Activated naive CD4-positive, alpha-beta T cell treated with anti-CD3 and anti-CD28 coated beads, Interleukin-2, amount 10 ng/mL, durations not matched to agents 7 days and 5 days (primary cell): ENCODE measurements at places on chromosomes 2 and 18.

GRCh38 chr2:124911560-124911959, 886.5 kb downstream of the CNTNAP5 start:
- DNase-seq, result no peak

- DNase-seq, result no peak
Observed at GRCh38 chr2:33365264-33365970, 111.0 kb upstream of the RASGRP3 start.

GRCh38 chr2:121746071-121746578, 9.3 kb upstream of the TSN start:
- no peak for DNase-seq

GRCh38 chr2:207148020-207148419, 17.7 kb downstream of the KLF7 start:
- DNase-seq, result no peak

GRCh38 chr2:177076636-177077179, 135.9 kb upstream of the HNRNPA3 start:
- DNase-seq, result no peak

- no peak for DNase-seq
Observed at GRCh38 chr2:105849431-105850179, 104.9 kb downstream of the NCK2 start.
